ENCODE measurements at places on chromosomes 5 and 9.

GRCh38 chr9:138123086-138123485 is 245.5 kb downstream of the CACNA1B start:
- no peak for DNase-seq

DNA sequence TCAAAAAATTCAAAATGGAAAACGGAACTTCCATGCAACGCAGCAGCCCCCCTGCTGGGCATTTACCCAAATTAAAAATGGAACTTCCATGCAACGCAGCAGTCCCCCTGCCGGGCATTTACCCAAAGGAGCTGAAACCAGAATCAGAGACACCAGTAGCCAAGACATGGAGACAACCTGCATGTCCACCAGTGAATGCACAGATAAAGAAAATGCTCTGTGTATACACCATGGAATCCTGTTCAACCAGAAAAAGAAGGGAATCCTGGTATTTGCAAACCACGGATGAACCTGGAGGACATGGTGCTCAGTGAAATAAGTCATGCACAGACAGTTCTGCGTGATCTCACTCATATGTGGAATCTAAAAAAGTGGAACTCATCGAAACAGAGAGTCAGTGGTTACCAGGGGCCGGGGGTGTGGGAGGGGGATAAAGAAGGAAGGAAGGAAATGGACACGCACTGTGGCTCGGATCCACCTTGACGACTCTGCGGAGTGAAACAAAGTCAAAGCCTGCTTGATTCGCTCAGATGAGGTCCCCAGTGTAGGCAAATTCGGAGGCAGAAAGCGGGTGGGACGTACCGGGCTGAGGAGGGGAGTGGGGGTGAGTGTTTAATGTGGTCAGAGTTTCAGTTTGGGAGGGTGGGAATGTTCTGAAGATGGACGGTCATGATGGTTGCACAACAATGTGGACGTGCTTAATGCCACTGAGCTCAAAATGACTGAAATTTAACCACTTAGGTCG is 40.2 kb upstream of the EXOC3 start:
- no peak for DNase-seq

- DNase-seq, result no peak
These were observed 93.2 kb upstream of the RAPGEF1 start for GRCh38 chr9:131833083-131833482.

DNA sequence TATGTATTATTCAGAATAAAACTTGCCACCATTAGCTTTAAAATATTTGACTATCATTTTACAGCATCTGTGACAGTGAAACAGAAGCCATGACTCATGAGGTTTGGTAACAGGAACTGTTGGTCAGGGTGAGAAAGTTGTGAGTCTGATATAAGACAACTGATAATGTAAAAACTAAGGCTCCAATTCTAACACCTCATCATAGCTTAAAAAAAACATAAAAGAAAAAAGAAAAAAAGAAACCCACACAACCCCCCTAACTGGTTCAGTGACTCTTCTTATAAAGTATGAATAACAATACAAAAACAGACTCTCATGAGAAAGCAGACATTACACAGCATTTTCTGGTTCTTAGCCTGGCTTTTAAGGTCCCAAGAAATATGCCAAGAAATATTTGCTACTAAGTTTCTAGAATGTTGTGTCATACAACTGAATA is 85.8 kb downstream of the MRPS27 start:
- no peak for DNase-seq

DNA sequence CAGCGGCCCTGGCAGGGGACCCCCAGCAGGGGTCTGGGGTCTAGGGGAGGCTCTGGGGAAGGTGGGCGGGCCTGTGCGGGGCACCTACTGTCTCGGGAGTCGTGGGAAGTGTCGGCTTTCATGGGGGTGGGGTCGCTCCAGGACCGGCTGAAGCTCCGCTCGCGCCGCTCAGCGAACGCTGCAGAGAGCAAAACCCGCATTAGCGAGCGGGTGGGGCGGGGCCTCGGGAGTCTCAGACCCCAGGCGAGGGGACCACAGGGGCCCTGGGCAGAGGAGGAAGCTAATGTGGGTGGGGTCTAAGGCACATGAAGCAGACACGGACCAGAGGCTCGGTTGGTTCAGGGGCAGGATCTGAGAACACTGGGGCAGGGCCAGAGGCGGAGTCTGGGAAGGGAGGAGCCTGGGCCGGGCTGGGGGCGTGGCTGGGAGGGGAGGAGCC is 5.5 kb downstream of the NSMF start:
- DNase-seq, result peak; percentile 28

- DNase-seq, result no peak
These were observed 483.5 kb downstream of the AGTPBP1 start for GRCh38 chr9:85258236-85258635.

DNA sequence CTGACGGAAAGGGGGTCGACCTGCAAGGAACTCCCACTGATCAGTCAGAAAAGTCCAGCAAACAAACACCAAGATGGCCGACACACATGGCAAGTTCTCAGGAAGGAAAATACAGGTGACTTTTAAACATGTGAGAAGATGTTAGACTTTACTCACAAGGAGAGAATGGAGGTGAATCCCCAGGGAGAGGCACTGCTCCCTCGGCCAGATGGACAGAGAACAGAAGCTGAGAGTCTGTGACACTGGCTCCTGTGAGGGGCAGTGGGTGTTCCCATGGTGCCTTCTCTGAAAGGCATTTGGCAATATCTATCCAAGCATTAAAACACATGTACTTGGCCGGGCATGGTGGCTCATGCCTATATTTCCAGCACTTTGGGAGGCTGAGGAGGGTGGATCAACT is 22.8 kb downstream of the COL5A1 start:
- DNase-seq, result peak; percentile 31

Measured in posterior cingulate gyrus (tissue), 11 donors.